Transverse colon (tissue), 4 donors: ENCODE measurements at places on chromosomes 13 and 19. TPM values are rescaled to one million over a fixed set of nuclear protein-coding genes. Genes with fewer than 3 reads are reported as not detected.

LRP3 gene
- total RNA-seq, result 23.6 TPM

DNA sequence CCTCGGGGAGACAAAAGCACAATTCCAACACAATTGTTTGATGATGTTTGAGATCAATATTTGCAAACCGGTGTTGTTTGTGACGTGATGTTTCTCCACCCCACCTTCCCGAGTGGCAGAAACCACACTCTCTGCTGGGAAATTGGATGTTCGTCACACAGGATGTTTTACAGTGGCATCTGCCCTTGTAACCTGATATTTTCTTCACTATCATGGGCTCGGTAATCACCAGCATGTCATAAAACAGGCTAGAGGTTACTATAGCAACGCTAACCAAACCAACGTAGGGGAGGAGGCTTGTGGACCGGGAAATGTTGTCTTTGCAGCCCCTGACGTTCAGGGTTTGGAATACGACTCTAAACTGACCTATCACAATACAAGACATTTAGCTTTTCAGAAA, 454.5 kb downstream of the IRS2 start:
- DNase-seq, result no peak

ZNF571 gene
- 1.1 TPM for total RNA-seq

IGFL1 gene
- total RNA-seq, result not detected

GRCh38 chr19:55044771-55045716, 7.0 kb upstream of the GP6 start:
- no peak for DNase-seq

ZNF723 gene
- not detected for total RNA-seq

FXYD3 gene
- 3,325 TPM for total RNA-seq

- DNase-seq, result no peak
Measured at GRCh38 chr13:42114912-42115311, 66.5 kb downstream of the DGKH start.

- no peak for DNase-seq
Measured at GRCh38 chr19:38285567-38285966, 18.5 kb upstream of the C19orf33 start.

ZNF681 gene
- 2.9 TPM for total RNA-seq

GRCh38 chr13:44283600-44283999, 90.0 kb upstream of the SERP2 start:
- no peak for DNase-seq

DNA sequence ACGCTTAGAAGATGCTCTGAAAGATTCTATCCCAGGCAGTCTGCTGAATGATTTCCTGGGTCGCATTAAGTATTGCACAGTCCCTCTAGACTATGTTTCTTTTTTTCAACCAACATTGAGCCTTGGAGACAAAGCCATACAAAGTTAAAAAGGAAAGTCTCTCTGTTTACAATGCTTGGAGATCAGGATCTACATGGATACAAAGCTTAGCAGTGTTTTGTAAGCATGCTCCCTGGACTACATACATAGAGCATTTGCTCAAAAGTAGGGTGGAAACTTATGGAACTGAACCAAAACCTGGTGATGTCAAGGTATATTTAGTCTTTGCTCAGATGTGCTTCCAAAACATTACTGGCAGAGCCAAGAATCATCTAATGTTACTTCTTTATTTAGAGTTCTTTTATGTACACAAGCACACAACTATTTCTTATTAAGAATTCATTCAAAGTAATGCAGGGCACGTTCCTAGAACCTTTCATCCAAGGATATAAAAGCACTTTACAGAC, 241.2 kb downstream of the ABCC4 start:
- DNase-seq, result no peak

DNA sequence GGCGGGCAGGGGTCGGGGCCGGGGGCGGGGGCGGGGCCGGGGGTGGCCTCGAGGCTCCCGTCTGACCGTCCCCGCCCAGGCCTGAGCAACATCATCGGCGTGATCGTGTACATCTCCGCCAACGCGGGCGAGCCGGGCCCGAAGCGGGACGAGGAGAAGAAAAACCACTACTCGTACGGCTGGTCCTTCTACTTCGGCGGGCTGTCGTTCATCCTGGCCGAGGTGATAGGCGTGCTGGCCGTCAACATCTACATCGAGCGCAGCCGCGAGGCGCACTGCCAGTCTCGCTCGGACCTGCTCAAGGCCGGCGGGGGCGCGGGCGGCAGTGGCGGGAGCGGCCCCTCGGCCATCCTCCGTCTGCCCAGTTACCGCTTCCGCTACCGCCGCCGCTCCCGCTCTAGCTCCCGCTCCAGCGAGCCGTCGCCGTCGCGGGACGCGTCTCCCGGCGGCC, 9.4 kb upstream of the CACNG6 start:
- no peak for DNase-seq

POU4F1 gene
- total RNA-seq, result not detected

DNA sequence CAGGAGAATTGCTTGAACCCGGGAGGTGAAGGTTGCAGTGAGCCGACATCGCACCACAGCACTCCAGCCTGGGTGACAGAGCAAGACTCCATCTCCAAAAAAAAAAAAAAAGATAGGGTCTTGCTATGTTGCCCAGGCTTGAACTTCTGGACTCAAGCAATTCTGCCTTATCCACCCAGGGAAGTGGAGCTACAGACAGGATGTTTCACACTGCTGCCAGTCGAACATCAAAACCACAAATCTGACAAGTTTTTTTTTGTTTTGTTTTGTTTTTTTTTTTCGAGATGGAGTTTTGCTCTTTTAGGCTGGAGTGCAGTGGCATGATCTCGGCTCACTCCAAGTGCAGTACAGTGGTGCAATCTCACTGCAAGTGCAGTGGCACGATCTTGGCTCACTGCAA, 10.8 kb downstream of the XPO4 start:
- no peak for DNase-seq

C19orf81 gene
- total RNA-seq, result not detected

DNA sequence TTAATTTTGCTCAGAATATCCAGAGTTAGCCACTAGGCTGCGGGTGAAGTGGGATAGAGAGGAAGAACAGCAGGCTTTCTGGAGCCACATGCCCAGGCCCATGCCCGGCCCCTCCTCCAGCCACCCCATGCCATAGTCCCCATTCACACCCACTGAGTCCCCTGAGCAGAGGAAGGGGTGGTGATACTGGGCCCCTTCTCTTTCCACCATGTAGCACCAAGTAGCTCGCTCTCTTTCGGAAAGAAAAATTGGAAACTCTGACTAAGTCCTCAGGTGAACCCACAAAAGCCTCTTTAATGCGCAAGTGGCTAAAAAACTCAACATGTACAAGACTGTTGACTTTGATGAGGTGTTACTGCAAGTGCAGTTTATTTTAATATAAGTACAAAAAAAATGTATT, 76.7 kb upstream of the GPR183 start:
- no peak for DNase-seq

DNA sequence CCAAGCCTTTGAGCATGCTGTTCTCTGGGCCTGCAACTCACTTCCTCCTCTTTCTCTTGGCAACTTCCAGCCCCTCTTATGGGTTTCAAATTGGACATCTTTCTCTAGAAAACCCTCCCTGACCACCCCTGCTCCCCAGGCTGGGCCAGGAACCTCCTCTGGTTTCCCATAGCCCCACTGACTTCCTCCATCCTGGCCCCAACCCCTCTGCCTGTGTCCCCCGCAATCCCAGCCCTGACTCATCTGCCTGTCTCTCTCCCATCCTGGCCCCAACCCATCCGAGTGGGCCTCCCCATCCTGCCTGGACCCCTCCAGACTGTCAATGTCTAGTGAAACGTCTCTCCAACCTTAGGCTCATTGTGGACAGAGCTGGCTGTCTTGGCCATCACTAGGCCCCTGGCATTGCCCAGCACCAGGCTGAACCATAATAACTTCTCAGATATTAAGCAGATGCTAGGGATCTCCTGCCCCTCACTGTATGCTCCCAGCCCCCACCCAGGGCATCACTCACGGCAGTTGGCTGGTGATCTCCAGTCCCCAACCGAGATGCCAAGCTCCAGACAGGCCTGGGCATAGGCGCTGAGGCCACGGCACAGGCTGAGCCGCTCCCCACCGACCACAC, 16.8 kb downstream of the FCGBP start:
- DNase-seq, result no peak

LILRA1 gene
- not detected for total RNA-seq

KIR2DL4 gene
- 2.1 TPM for total RNA-seq

DNA sequence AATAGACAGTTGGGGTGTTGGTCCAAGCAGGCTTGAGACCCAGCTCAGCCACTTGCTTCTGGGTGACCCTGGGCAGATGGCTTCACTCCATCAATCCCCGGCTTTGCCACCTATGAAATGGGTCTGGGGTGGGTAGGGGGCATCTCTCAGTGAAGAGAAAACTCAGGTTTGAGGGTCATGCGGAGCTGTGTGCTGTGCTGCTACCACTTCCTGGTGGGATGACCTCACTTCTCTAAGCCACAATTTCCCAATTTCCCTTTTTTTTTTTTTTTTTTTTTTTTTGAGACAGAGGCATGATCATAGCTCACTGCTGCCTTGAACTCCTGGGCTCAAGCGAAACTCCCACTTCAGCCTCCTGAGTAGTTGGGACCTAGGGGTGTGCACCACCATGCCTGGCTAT, 4.6 kb upstream of the PLAUR start:
- no peak for DNase-seq

ELAVL3 gene
- total RNA-seq, result 0.27 TPM

DNA sequence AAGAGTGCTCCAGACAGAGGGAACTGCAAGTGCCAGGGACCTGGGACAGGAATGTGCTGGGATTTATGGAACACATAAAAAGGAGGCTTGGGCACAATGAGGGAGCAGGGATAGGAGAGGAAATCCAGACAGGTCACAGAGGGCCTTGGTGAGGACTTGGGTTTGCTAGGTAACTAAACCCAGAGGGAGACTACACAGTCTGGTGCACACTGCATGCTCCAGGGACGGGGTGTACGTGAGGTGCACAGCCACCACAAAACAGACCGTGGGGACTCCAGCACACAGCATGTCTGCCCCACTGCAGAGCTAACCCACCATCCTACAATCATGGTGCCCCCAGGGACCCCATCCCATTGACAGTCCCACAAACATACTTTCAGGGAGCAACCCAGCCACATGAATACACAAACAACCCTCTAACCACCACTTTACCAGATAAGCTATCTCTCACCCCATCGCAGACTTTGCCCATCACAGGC, 5.5 kb upstream of the ZFP36 start:
- no peak for DNase-seq

- no peak for DNase-seq
Measured at GRCh38 chr13:59842507-59842906, 321.2 kb downstream of the DIAPH3 start.

GRCh38 chr13:97353927-97354675, 79.9 kb upstream of the RAP2A start:
- DNase-seq, result no peak

DNA sequence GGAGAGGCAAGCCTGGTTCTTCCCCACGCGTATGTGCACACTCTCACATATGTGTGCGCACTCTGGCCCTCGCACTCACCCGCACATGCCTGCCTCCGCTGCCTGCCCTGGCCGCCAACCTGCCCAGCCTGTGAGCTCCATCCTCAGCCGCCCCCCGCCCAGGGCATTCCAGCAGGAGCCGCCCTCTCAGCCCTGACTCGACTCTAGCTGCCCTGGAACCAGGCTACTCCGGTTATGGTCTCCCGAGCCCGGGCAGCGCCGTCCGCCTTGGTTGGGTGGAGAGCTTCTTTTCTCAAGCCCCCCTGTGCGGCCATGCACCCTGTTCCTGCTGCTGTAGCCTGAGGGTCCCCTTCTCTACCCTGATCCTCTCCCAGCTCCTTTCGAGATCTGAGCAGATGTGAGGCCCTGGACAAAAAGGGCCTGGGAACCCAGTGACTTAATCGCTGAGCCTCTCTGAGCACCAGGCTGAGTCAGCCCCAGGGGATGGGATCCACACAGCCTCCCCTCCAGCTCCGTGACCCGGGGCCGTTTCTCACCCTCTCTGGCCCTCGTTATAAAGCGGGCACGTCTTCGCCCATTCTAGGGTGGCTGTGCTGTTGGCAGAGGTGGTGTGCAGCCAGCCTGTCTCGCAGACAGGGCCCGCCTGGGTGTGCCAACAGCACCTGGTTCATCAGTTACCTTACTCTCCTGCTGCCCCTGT, 191.5 kb downstream of the TEX29 start:
- DNase-seq, result no peak

DNA sequence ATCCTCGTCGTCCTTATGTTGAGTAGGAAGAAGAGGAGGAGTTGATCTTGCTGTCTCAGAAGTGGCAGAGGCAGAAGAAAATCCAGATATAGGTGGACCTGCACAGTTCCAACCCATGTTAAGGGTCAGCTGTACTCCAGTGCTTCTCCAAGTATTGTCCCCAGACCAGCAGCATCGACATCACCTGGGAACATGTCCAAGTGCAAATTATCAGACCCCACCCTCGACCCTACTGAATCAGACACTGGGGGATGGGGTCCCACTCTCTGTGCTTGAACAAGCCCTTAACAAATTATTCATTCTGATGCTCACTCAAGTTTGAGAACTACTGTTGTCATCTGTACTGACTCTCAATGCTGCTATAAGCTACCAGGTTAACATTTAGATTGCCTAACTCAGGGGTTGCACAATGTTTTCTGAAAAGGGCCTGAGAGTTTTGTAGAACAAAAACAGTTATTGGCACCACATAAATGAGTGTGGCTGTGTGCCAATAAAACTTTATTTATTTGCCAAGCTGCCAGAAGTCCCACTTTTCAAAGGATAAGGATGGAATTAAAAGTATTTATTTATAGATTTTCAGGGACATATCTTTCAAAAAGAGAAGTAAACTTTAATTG, 226.7 kb upstream of the IPO5 start:
- DNase-seq, result no peak

DNA sequence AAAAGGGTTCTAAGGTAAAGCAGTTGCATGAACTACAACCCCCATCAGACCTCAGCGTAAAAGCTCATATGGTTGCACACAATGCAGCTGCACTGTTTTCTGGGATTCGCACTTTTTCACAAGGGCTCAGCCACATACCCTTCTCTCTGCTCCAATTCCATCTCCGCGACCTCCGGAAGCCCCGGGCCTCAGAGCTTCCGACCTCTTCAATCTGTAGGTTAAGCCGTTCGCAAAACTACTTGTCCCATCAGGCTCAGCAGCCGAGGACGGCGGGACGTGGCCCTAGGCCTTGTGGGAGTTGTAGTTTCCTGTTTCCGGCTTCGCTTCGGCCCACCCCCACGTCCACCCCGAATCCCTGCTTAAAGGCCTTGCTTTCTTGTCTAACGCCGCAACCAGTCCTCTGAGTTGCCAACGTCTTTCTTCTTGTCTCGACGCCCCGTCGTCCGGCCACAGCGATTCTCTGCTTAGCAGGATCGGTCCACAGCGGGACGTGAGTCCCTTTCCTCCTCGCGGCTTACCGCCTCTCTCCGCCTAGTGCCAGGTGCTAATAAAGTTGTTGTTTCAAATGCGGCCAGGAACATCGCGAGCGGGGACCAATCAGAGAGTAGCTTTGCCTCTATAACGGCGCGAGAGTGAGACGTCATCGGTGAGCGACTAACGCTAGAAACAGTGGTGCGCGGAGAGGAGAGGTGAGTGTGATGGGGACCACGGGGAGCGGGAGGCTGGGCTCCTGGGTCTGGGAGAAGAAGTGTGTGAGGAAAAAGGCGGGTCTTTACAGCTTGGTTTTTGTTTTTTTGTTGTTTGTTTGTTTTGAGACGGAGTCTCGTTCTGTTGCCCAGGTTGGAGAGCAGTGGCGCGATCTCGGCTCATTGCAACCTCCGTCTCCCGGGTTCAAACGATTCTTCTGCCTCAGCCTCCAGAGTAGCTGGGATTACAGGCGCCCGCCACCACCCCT, at the start of the genes PRPF31 and TFPT:
TSS of gene PRPF31 (plus strand) at position 646 of the 955 bp plus-strand sequence. CDS start 2,525 bp downstream, outside the sequence.
TSS of gene TFPT (minus strand) at position 549 of the 955 bp plus-strand sequence. CDS start at position 161, 388 bp downstream.
- peak; percentile 97 for DNase-seq

CCL25 gene
- total RNA-seq, result not detected

INSR gene
- 151 TPM for total RNA-seq

- no peak for DNase-seq
Measured at GRCh38 chr13:108033800-108034707, 181.3 kb downstream of the LIG4 start.

GRCh38 chr13:25874064-25874737, 177.6 kb downstream of the SHISA2 start:
- DNase-seq, result no peak
